ENCODE measurements at places on chromosomes 11 and 22.

- no peak for DNase-seq
Measured at GRCh38 chr11:109236696-109237095, 185.3 kb upstream of the C11orf87 start.

GRCh38 chr11:80542704-80543103 lies 1101.9 kb upstream of the TENM4 start:
- no peak for DNase-seq

GRCh38 chr11:41284354-41284753 lies 175.1 kb downstream of the LRRC4C start:
- DNase-seq = no peak

- DNase-seq = no peak
Measured at GRCh38 chr11:4071914-4072313, 22.7 kb upstream of the RRM1 start.

DNA sequence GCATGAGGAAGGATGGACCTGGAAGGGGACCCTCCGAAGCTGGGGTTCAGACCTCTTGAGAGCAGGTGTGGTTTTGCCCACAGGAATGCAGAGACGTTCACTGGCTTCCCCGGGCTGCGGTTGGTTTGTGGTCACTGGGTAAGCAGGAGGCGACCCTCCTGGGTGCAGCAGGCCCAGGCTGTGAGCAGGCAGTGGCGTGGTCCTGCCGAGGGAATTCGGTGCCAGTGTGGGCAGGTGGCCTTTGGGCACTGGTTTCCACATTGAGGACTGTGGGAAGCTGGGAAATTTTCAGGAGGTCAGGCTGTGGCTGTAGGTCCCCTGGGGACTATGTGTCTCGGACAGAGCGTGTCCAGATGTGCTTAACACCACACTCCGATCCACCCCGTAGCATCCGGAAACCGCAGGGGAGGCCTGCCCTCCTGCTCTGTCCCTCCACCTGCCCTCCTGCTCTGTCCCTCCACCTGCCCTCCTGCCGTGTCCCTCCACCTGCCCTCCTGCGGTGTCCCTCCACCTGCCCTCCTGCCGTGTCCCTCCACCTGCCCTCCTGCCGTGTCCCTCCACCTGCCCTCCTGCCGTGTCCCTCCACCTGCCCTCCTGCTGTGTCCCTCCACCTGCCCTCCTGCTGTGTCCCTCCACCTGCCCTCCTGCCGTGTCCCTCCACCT lies 27.5 kb downstream of the TPCN2 start:
- DNase-seq = no peak

DNA sequence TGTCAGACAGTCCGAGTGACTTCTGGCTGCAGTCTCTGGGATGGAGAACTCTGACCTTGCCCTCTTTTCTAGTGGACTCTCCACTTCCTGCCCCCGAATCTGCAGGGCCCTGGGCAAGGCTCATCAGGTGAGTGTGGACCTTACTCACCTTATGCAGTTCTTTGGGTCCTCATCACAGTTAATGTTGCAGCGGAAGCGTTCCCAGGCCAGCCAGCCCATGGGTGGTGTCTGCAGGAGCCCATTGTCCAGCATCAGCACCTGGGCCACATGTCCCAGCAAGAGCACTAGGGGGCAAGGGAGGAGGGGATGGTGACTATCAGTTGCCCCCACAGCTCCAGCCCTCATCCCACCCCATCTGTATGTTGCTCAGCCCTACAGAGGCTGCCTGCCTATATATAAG lies 2.3 kb downstream of the NAGA start:
- no peak for DNase-seq

- DNase-seq = no peak
Measured at GRCh38 chr11:69161117-69161407, 5.3 kb downstream of the SMIM38 start.

DNA sequence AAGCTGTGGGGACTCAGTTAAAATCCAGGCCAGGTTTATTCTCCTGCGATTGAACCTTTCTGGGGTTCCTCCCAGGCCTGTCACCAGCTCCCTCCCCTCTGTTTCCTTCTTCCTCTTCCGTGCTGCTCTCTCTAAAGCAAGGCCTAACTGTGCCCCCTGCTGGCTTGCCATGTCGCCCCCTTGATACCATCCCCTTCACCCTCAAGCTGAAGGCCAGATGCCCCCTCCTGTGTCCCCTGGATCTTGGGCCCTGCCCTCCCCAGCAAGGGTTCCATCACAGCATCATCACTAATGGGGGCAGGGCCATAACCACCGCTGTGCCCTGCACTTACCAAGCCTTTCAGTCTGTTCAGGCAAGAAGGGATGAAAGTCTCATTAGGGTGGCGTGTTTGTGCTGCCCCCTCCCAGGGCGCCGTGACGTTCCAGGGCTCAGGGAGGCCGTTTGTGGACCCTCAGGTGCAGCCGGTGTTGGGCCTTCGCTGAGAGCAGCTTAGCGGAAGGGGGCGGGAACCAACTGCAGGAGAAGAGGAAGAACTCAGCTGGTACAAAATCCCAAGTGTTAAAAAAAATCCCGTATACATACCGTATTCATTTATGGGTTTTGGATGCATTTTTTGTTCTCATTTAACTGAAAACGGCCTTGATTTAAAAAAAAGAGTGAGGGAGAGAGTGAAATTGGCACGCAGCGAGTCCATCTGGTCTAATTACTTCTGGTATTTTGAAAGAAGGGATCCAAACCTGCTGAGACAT lies 69.9 kb downstream of the MPPED1 start:
- DNase-seq = no peak

- DNase-seq = no peak
Measured at GRCh38 chr11:8728563-8728962, 46.0 kb downstream of the RPL27A start.

DNA sequence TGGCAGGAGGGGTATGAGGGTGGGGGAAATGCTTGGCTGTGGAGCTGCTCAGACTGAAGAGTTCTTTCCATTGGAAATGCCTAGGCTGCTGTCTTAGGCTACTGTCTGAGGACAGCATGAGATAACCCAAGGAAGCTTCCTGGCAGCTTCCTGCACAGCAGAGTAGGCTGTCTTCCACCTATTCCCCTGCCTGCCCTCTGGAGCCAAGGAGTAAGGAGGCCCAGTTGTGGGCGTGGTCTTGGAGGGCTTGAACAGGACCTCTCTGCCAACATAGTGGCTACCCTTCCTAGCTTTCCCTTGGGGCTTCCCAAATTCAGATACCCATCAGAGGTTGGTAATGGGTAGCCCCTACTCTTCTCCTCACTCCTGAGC lies 25.9 kb downstream of the PHLDB1 start:
- DNase-seq = no peak

- no peak for DNase-seq
Measured at GRCh38 chr11:120642196-120642894, 130.8 kb downstream of the GRIK4 start.
